ENCODE measurements at places on chromosomes 4 and X.

DNA sequence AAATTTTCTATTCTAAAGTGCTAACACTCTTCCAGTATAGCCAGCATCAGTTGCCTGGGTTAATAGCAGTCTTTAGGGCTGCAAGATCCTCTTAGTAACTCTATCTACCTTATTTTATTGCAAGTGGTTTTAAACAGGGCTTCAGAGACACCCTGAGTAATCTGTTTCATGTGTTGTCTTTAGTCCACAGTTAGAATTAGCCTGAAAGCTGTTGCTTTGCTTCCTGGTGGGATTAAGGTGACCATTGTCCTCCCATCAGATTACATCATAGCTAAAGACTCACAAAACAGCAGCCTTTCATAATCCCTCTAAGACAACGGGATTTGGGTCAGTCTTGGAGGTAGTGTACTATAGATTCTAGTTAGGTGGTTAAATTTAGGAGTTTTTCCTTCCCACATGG is 7.5 kb downstream of the UCHL1 start:
- peaks cover 14% of the 10 kb centered on the region for H3K27me3 ChIP-seq
- H3K27ac ChIP-seq = no peak overlapping the region
- no peaks in the 10 kb centered on the region for H3K36me3 ChIP-seq
- no peak for DNase-seq

- no peaks in the 10 kb centered on the region for H3K36me3 ChIP-seq
- peaks cover 3% of the 10 kb centered on the region for H3K27me3 ChIP-seq
- no peak for DNase-seq
- no peak overlapping the region for H3K27ac ChIP-seq
Observed at GRCh38 chr4:76830964-76831703, 66.8 kb downstream of the SOWAHB start.

GRCh38 chrX:31228415-31228832 is 156.6 kb upstream of the FTHL17 start:
- no peak overlapping the region for H3K27ac ChIP-seq
- no peaks in the 10 kb centered on the region for H3K4me1 ChIP-seq
- H3K36me3 ChIP-seq = no peaks in the 10 kb centered on the region
- no peaks in the 10 kb centered on the region for H3K27me3 ChIP-seq

GRCh38 chrX:108219949-108220601 is 128.5 kb downstream of the ATG4A start:
- DNase-seq = no peak
- H3K4me1 ChIP-seq = peaks cover 2% of the 10 kb centered on the region
- peaks cover 2% of the 10 kb centered on the region for H3K27me3 ChIP-seq
- no peak overlapping the region for H3K27ac ChIP-seq

- H3K27me3 ChIP-seq = no peaks in the 10 kb centered on the region
- H3K4me1 ChIP-seq = no peaks in the 10 kb centered on the region
Observed at GRCh38 chr4:16158504-16158852, 67.8 kb downstream of the TAPT1 start.

DNA sequence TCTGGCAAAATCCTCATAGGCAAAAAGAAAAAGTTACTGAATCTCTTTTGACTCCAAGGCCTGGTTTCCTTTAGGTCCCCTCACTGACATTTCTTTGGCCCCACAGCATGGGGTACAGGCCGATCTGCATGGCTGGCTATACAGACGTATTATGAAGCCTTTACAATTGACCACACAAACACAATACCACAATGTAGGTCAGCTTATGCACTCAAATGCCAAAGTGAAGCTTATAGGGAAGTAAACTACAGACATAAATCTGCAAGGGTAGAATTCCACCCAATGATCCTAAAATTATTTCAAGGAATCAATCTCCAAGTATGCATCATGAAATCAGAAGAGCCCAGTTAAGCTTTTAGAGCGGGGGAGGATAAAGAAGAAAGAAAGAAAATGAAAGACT is 20.7 kb downstream of the STX18 start:
- H3K36me3 ChIP-seq = peaks cover 9% of the 10 kb centered on the region
- DNase-seq = no peak
- H3K4me1 ChIP-seq = peaks cover 22% of the 10 kb centered on the region
- H3K27ac ChIP-seq = peak overlapping the region; percentile 14

DNA sequence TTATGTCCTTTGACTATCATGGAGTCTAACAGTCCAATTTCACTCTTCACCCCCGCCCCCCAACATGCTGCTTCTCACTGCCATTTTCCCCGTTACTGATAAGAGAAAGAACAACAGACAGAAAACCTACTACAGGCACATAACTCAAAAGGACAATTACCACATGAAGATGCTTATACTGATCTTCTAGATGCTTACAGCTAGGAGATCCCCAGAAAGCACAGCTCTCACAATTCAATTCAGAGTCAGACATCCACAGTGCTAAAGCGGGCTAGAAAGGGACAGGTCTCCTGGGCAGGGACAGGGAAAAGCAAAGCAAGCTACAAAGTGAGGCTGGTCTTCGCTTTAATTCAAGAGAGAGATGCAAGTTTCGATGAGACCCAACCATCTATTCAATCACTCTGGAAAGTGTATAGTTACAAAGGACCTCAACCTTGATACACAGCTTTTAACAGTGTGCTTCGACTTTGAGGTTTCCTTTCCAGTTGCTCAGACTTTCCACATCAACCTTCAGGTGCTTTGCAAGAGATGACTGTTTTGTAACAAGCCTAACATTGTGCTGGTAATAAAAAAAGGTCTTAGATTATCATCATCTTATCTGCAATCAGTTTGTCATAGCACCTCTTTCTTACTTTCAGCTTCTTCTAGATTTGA is 60.9 kb downstream of the LEF1 start:
- H3K36me3 ChIP-seq = peaks cover 58% of the 10 kb centered on the region
- peak overlapping the region; percentile 96 for H3K27ac ChIP-seq
- DNase-seq = no peak
- peak overlapping the region; percentile 91 for H3K4me3 ChIP-seq
- H3K4me1 ChIP-seq = peaks cover 82% of the 10 kb centered on the region
- H3K27me3 ChIP-seq = no peaks in the 10 kb centered on the region

GRCh38 chrX:124203311-124203710 is 129.1 kb upstream of the TEX13D start:
- H3K27ac ChIP-seq = no peak overlapping the region
- H3K4me1 ChIP-seq = no peaks in the 10 kb centered on the region
- no peak overlapping the region for H3K4me3 ChIP-seq

- peak overlapping the region; percentile 97 for H3K27ac ChIP-seq
- no peaks in the 10 kb centered on the region for H3K27me3 ChIP-seq
- peaks cover 8% of the 10 kb centered on the region for H3K36me3 ChIP-seq
- peak overlapping the region; percentile 94 for H3K4me3 ChIP-seq
Observed at GRCh38 chrX:123959281-123960063, 2.0 kb upstream of the STAG2 start.

DNA sequence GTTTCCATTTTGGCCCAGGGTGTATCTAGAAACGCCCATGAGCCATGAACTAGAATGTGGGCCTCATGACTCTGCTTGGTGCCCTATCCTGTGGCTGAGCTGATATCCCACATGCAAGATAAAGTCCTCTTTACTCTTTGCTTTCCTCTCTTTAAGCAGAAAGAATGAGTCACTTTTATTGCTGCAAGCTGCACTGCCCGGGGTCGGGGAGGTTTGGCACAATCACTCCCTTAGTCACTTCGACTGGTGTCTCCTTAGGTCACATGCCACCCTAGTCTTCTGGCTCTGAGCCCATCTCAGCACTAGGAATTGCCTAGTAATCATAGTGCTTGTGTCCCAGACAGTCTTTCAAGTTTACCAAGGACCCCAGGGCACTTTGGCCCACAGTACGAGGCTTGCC is 75.1 kb upstream of the CXorf66 start:
- no peak overlapping the region for H3K4me3 ChIP-seq
- no peaks in the 10 kb centered on the region for H3K36me3 ChIP-seq
- no peak overlapping the region for H3K27ac ChIP-seq
- H3K27me3 ChIP-seq = peaks cover 2% of the 10 kb centered on the region
- no peak for DNase-seq

DNA sequence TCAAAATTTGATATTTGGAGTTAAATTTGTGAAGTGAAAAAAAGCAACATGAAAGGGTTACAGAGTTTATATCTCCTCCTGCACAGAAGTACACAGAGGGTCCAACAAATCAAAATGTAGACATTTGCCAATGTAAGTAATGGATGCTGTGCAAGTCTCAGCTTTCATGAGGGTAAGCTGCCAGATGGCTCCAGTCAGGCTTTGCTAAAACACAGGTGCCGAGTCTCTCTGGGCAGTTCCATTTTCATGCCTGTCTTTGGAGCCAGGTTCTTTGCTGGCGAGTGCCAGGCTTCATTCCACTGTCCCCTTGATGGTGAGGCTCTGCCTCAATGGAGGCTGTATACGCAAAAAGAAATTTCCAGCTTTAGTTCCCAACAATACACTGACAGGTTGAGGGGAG is 27.9 kb downstream of the SLC4A4 start:
- no peaks in the 10 kb centered on the region for H3K4me1 ChIP-seq
- DNase-seq = no peak
- H3K4me3 ChIP-seq = no peak overlapping the region
- H3K36me3 ChIP-seq = no peaks in the 10 kb centered on the region
- H3K27me3 ChIP-seq = peaks cover 12% of the 10 kb centered on the region

GRCh38 chrX:148146121-148146520 is 165.0 kb downstream of the FMR1NB start:
- H3K4me1 ChIP-seq = peaks cover 2% of the 10 kb centered on the region
- H3K36me3 ChIP-seq = no peaks in the 10 kb centered on the region
- H3K27ac ChIP-seq = no peak overlapping the region
- DNase-seq = no peak

- H3K27me3 ChIP-seq = no peaks in the 10 kb centered on the region
- peaks cover 4% of the 10 kb centered on the region for H3K4me1 ChIP-seq
- peak; percentile 32 for DNase-seq
- no peak overlapping the region for H3K27ac ChIP-seq
- no peak overlapping the region for H3K4me3 ChIP-seq
- H3K36me3 ChIP-seq = peaks cover 13% of the 10 kb centered on the region
Observed at GRCh38 chrX:155086202-155086840, 15.0 kb downstream of the BRCC3 start.

GRCh38 chrX:13836575-13836974 is 19.7 kb upstream of the GPM6B start:
- H3K4me3 ChIP-seq = no peak overlapping the region
- no peaks in the 10 kb centered on the region for H3K36me3 ChIP-seq
- H3K27me3 ChIP-seq = peaks cover 5% of the 10 kb centered on the region
- no peak overlapping the region for H3K27ac ChIP-seq
- DNase-seq = no peak

DNA sequence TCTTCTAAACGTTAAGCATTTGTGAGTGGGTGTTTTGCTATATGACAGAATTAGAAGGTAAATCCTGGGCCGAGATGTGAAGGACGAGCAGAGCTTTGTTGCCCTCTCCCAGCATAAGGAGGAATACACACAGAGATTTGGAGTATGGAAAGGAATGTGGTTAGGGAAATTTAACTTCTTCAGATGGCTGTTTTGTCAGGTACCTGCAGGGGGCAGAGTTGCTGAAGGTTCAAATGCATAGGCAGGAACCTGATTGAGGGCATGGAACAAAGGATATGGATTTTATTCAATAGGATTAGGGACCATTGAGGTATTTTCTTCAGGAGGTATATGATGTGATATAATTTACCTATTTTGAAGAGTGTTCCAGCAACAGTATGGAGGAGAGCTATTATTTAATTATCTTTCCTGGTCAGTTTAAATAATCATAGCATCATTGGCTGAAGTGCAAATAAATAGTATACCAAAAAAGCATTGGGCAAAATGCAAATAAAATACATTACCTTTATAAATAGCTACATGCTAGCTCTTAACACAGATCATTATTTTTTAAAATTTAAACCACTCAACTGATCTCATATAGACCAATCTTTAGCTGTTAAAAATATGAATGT is 143.6 kb downstream of the SLIT2 start:
- H3K27ac ChIP-seq = no peak overlapping the region
- H3K4me1 ChIP-seq = no peaks in the 10 kb centered on the region
- H3K27me3 ChIP-seq = no peaks in the 10 kb centered on the region

DNA sequence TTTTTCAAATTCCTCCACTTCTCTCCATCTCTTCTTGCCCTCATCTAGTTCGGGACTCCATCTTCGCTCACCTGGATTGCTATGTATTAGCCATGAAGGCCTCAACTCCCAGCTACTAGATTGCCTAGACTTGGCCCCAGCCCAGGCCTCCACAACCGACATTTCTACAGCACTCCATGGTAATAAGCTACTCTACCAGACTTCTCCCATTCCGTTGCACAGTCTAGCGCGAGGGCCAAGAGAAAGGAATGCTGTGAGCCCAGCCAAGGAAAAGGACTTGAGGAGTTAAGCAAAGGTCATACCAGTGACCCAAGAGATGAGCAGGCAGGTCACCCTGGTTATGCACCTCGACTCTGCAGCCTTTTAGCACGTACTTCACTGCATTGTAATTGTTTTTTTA is 75.6 kb downstream of the SOWAHB start:
- H3K4me3 ChIP-seq = no peak overlapping the region
- H3K4me1 ChIP-seq = no peaks in the 10 kb centered on the region
- no peaks in the 10 kb centered on the region for H3K36me3 ChIP-seq

DNA sequence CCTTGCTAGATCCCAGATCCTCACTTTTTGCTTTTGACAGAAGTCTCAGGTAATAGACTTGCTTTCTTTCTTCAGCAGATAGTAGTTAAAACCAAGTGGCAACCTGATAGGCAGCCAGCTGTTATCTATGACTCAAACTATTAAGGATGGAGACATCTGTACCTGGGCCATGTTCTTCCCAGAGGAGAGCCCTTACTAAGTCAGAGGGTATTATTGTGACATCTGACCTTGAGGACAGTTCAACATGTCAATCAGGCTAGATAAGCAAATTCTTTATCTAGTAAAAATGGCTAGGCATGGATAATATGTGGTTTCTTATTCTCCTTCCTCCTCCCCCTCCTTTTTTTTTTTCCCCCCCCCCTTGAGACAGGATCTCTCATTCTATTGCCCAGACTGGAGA is 39.2 kb downstream of the TRIM2 start:
- DNase-seq = no peak
- H3K36me3 ChIP-seq = no peaks in the 10 kb centered on the region
- no peak overlapping the region for H3K27ac ChIP-seq
- peaks cover 8% of the 10 kb centered on the region for H3K4me1 ChIP-seq
- H3K4me3 ChIP-seq = no peak overlapping the region

DNA sequence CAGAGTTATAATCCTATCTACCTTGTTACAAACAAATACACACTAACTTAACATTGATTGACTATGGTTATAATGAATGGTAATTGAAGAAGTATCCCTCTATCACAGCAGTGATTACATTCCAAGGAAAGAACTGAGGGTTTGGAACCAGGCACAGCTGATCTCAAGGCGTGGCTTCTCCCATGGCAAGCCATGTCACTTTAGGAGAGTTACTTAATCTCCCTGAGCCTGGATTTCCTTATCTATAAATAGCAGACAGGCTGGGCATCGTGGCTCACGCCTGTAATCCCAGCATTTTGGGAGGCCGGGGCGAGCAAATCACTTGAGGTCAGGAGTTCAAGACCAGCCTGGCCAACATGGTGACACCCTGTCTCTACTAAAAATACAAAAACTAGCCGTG is 25.6 kb downstream of the SORBS2 start:
- DNase-seq = no peak
- no peak overlapping the region for H3K27ac ChIP-seq
- H3K27me3 ChIP-seq = no peaks in the 10 kb centered on the region
- H3K4me3 ChIP-seq = no peak overlapping the region
- no peaks in the 10 kb centered on the region for H3K36me3 ChIP-seq

Measured in activated naive CD8-positive, alpha-beta T cell treated with anti-CD3 and anti-CD28 coated beads, Interleukin-2, amount 10 ng/mL, durations not matched to agents 7 days and 5 days (primary cell).